Smooth muscle cell of the brain vasculature (primary cell): ENCODE measurements at places on chromosomes 11 and 22.

GRCh38 chr22:18005201-18005926 lies 19.0 kb downstream of the MICAL3 start:
- no peak for DNase-seq

DNA sequence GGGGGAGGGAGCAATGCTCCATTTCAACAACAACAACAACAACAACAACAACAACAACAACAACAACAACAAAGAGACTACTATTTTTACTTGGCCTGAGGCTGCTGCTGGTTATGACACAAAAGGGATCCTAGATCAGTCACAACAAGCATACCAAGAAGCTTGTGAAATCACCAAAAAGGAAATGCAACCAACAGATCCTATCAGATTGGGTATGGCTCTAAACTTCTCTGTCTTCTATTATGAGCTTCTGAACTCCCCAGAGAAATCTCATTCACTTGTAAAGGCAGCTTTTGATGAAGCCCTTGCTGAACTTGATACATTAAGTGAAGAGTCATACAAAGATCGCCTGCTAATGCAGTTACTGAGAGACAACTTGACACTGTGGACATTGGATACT lies 10.5 kb upstream of the MS4A2 start:
- no peak for DNase-seq

DNA sequence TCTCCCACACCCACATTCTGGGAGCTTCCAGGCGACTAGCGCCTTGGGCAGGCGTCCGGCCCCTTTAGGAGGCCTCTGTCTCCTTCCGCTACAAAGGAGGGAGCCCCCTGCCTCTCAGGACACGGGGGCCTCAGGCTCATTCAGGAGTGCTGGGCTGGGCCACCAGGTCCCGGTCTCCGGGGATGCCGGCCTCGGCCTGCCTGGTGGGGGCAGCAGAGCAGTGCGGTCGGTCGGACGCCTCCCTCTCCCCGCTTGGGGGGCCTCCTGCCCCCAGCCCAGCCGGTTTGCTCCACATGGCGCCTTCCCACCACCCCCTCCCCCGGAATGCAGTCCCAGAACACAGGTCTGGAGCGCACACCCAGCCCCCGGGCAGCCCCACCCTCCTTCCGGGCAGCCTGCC lies 21.9 kb downstream of the MRPL23 start:
- DNase-seq: no peak

DNA sequence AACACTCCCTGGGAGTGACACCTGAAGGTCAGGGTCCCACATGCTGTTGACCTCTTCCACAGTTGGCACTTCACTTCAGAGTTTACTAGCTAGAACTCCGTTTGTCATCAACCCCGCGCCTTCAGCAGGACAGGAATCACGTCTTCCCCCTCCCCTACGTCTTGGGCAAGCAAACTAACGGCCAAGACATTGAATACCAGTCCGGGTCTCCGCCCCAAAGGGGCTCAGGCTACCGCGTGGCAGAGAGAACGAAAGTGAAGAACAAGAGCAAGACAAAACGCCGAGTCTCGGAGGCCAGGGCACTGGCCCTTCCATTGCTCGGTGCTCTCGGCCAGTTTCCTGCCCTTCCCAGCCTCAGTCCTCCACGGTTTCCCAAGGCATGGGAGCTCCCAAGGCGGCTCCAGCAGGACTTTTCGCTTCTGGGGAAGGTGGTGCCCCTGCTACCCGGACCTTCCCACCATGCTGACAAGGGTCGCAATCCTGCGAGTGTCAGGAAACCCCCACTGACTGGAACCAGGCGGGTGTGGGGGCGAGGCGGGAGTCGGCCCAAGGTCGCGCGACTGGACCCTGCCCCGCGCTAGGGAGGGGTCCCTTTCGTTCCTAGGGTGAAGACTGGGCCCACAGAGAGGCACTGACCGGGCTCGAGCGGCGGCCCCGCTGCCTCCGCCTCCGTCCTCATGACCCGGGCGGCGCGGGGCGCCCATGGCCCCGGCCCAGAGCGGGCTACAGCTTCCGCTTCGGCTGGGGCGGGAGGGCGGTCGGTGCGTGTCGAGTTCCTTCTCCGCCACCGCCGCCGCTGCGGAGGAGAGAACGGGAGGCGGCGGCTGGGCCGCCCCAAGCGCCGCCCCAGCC lies at the start of gene GUCD1:
GUCD1 (minus strand) TSS at position 826 of the 852 bp plus-strand sequence; CDS start at position 679, 147 bp downstream.
- no peak for DNase-seq

- peak; percentile 86 for DNase-seq
Measured at GRCh38 chr11:57639321-57640067, 10.2 kb downstream of the YPEL4 start.

DNA sequence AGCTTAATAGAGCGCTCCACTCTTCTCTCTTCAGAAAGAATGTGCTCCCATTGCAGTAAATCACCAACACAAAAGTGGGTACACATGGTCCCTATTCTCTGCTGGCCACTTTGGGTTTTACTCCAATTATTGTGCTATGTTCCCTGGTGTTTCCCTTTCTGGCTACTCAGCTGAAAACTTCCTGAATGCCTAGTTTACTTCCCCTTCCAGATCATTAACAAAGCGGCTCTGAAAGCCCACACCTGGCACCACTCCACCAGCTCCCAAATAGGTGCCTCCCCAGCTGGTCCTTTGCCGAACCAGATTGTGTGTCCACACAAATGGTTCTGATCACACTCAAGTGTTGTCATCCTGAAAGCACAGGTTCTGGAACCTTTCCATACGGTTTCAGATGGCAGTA lies 443.7 kb downstream of the NTM start:
- no peak for DNase-seq

DNA sequence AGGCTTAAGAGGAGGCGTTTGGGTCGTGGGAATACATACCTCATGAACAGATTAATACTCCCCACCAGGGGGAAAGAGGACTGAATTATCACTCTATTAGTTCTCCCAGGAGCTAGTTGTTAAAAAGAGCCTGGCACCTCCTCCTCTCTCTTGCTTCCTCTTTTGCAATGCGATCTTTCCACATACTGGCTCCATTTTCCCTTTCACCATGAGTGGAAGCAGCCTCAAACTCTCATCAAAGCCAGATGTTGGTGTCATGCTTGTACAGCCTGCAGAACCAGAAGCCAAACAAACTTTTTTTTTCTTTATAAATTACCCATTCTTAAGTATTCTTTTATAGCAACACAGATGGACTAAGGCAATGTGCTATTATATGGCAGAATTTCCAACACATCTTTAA lies 258.5 kb downstream of the FAM76B start:
- DNase-seq: no peak
